ENCODE measurements at places on chromosomes 1 and 21.

DNA sequence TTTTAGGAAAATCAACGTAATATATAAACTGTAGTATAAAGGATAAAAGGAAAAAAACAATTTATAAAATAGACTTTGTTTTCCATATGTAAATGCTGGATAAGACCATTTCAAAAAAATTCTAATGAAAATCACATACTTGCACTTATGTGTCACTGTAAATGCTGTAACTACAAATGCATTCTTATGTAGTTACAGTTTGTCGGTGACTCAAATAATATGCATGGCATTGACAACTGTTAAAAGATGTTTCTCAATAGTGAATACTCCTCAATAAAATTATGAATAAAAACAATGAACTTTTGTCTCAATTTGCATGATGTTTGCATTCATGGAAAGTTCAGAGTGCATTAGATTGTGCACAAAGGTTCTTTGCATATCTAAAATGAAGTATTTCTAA, 614.0 kb upstream of the CHRM3 start:
- DNase-seq: no peak

- no peak for DNase-seq
These were observed 167.4 kb upstream of the NFIA start for GRCh38 chr1:60914982-60915381.

DNA sequence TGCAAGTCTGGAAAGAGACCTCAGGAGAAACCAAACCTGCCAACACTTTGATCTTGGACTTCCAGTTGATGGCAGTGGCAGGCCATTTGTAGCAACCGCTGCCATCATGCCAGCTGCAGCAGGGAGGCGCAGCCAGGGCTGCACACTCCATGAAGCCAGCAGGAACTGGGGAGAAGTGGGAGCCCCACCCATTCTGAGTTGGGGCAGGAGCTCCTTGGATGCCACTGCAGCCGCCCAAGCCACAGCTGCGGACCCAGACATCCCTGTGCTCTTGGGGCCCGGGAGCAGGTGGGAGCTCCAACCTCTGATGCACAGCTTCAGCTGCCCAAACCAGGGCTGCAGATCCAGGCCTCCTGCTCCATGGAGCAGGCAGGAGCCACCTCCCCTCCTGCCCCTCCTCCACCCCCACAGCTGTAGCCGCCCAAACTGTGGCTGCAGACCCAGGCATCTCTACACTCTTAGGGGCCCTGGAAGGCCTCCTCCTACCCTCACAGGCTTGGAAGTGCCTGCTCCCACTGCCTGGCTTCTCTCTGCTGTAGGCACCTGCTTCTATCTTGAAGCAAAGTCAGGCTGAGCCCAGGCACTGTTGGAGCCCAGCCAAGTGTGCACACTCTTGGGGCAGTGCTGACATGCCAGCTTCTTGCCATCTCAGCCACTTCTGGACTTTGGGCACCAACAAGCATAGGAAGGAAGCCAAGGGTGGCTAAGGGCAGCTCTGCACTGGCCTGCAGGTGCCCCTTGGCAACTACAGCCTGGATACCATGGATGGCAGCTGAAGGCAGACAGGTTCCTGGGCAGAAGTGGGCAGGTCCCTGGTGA, 20.0 kb upstream of the DISP1 start:
- DNase-seq: no peak

DNA sequence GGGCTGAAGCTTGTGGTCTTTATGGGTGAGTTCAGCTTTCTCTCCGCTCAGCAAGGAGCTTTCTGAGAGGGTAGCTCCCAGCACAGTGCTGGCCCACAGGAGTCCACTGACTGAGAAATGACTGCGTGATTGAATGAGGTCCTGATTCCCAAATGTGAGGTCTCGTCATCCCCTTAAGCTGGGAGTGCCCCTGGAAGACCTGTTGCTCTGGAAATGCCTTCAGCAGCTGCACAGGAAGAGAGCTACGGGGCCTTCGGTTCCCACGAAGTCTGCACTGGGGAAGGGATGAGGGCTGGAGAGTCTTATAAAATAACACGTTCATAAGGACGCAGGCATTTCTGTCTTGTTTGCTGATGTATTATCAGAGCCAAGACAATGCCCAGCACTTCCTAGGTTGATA, 14.0 kb downstream of the TNNT2 start:
- DNase-seq: no peak

GRCh38 chr1:215345766-215346165, 221.3 kb upstream of the KCTD3 start:
- DNase-seq: no peak

GRCh38 chr21:14911351-14911750, 153.4 kb downstream of the NRIP1 start:
- DNase-seq: no peak

- DNase-seq: no peak
These were observed 42.1 kb downstream of the DYRK1A start for GRCh38 chr21:37408464-37409193.

GRCh38 chr1:157042846-157043245, 2.7 kb downstream of the ARHGEF11 start:
- no peak for DNase-seq

- no peak for DNase-seq
These were observed 253.1 kb upstream of the FGGY start for GRCh38 chr1:59043796-59044195.

DNA sequence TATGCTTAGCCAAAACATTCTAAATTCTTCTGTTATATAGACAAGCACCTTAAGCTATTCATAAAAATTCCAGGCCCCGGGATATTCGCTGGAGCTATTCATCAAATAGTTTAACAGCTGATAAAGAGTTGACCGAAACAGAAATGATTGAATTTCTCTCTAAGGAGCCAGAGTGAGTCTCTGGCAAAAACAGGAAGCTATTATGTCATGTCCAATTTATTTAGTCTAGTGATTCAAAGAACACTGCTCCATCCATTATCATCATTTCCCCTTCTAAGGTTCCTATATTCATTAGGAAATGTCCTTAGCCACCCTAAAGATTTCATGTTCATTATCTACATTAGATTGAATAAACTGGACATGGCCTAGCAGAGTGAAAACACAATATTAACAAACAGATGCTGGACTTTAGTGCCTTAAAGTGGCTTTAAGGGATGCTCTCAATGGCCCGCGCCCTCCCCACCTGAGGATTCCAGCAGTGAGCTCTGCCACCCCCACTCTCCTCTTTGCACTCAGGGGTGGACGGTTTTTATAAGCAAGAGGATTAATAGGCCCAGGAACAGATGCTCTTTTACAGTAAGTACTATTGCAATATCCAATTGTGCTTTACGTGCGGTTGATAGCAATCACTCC, 122.1 kb upstream of the RGS1 start:
- no peak for DNase-seq

DNA sequence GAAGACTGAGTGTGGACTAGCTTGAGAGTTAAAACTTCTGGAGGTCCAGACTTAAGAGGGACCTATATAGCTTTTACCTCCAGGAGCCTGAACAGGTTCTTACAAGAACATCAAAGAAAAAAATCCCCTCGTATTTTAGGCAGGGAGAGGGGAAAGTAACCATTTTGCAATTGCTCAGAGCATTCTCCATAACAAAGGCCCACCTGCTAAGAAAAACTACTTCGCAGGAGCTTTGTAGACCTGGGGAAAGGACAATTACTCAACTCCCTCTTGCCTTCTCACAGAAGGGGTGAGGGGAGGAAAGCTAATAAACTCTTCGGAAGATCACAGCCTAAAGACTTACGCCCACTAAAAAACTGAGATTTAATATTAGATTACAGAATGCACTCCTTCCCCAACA, 86.3 kb downstream of the RERE start:
- no peak for DNase-seq

DNA sequence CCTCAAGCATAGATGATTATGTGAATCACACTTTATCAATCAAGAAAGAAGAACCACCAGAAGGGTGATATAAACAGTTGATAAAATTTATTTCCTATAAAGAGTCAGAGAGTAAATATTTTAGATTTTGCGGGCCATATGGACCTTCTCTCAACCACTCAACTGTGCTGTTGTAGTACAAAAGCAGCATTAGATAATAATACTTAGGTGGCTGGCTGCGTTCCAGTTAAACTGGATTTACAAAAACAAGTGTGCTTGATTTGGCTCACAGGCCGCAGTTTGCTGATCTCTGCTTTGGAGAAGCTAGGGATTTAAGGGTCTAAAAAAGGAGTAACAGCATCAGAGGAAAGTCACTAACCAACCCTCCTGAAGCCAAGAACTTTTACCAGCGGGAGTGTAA, 1406.0 kb downstream of the KCNT2 start:
- DNase-seq: no peak

GRCh38 chr1:203693721-203694120, 67.1 kb downstream of the ATP2B4 start:
- DNase-seq: no peak

DNA sequence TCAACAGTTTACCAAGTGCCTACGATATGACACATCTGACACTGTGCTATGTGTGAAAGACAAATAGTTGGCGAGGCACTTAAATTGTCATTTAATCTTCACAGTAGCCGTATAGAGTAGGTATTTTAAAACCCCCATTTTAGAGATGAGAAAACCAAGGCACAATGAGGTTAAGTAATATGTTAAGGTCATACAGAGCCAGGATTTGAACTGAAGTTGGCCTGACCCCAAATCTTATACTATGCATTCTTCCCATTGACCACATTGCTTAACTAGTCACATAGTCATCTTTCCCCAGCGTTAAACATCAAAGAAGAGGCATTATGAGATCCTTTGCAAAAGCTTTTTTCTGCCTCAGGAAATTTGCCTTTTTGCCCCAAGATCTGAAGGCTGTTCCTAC, 3.9 kb downstream of the INKA2 start:
- DNase-seq: no peak

- DNase-seq: no peak
These were observed 11.3 kb downstream of the SYNJ1 start for GRCh38 chr21:32716486-32716885.

DNA sequence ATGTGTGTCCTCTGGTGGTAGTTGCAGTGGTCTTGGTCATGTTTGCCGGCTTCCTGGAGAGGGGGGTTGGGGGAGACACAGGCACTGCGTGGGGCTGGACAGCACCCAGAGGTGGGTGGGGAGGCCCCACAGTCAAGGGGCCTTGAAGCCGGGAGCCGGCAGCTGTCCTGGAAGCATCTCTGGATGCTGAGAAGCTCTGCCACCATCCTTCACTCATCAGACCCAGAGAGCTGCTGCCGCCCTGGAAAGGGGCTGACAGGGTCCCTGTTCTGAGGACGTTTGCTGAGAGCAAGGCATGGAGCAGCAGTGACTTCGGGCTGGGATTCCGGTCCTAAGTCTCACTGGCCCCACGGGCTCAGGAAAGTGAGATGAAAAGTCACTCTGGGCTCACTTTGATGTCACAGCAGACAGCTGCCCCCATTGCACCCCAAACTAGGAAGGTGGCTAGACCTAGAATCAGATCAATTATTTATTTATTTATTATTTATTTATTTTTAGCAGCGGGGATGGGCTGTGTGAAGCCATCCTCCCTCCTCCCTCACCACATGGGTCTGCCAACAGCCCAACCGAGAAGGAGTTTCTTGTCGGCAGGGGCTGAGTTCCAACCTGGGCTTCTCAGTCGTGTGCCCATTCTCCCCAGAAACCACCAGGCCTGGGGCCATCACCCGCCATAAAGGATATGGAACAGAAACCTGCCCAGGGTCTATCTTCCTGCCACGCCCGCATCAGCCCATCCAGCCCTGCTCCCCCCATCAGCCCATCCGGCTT, 547.4 kb downstream of the PTPRU start:
- DNase-seq: no peak

DNA sequence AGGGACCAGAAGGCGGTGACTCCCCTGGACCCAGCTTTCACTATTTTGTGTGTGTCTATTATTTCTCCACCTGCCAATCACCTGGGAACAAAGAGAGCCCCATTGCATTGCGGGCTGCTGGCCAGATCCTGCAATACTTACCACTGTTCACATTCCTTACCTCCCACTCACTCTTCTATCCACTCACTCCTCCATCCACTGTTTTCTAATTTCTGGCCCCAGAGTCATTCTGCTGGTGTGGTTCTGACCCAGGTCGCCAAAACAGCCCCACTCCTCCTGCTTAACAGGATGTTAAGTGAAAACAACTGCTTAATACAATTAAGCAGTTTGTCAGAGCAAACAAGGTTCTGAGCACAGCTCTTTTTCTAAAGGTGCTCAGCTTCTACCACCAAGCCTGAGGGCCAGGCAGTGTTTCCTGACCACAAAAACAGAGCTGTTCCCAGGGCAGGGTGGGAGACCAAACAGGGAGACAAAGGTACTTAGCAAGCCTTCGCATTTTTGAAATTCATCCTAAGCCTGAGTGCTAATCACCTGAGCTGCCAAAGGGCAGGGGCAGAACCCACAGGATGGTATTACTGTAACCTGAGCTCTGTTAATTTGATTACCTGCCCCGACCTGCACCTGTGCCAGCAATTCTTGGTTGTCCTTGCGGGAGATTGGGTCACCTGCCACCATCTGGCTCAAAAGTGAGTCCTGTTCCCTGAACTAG, 38.5 kb upstream of the EFCAB14 start:
- no peak for DNase-seq

DNA sequence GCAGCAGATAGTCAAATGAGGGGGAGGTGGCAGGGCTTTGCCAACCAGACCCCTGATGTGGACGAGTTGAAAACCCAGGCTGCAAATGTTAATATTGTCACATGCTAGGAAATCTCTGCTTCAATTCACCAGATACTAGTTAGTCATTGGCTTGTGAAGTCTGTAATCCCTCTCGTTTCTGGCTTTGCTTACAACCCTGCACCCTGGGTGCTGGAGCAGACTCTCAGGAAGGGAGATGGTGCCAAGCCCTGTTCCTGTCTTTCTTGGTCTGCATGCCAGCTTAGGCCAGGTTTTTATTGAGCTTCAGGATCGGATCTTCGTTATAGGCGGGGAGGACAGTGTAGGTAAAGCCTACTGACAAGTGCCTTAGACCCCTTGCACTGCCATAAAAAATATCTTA, 53.3 kb downstream of the MDM4 start:
- DNase-seq: no peak
